Kidney (tissue), 22 donors: ENCODE measurements at places on chromosomes 2 and 18. TPM values are rescaled to one million over a fixed set of nuclear protein-coding genes. Genes with fewer than 3 reads are reported as not detected.

DNA sequence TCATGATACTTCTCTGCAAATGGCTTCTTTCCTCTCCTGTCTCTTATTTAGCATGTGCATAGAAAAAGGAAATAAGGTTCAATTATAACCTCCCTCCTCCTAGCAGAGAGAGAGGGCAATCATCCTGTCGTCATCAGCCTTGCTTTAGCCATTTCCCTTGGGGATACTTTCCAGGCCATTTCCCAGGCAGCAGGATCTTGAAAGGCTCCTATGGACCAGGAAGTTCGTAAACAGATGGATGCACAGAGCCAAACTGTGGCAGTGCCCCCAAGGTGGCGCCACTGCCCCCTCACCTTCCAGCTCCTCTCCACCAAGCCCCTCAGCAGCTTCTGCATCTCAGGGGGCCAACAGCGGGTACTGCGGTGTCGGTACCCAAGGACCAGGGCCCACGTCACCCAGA lies 157.4 kb downstream of the DTNA start:
- peak; percentile 14 for DNase-seq

DNA sequence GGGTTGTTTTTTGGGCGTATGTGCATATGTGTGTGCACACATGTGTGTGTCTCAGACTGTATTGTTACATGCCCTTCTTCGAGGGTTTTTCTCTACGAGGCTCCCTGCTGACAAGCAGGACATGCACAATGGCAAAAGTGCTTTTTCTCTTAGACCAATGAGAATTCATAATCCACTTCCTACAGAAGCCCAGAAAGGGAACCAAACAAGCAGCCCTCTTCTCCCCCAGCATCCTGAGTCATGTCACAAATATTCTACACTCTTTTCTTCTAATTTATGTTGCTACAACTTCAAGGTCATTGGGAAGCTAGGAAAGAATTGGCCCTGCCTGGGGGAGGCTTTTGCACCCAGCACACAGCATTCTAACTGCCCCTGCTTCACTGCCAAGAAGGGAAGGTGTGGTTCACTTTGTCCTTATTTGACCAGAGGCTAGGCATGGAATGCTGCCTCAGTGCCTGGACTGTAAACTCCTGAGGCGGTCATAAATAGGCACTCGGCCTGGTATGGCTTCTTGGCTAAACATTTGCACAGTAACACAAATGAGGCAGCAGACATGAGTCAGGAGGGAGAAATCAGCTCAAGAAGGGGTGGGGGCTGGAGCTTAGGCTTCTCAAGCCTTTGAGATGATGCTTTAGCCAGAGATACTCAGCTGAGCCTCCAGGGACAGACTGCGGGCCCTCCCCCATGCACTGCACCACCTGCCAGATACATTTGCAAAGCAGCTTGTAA lies 92.7 kb upstream of the KLF7 start:
- DNase-seq = no peak

DNA sequence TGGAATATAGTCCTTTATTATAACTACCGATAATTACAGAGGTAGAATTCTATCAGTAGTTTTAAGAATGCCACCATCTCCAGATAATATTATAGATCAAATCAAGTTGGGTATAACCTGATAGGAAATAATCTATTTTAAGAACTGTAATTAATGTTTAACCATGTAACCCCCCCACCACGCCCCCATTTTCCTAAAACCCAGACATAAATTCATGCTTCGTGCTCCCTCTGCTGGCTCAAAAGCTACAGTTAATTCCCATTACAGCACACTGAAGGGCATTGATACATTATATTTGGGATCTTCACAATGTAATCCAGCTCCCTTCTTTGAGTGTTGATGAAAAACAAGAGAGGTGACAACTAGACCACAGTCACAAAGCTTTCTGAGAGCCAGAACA lies 228.0 kb upstream of the SMAD7 start:
- DNase-seq = peak; percentile 31

- DNase-seq = no peak
Observed at GRCh38 chr2:28736034-28736433, 15.6 kb upstream of the PPP1CB start.

DNA sequence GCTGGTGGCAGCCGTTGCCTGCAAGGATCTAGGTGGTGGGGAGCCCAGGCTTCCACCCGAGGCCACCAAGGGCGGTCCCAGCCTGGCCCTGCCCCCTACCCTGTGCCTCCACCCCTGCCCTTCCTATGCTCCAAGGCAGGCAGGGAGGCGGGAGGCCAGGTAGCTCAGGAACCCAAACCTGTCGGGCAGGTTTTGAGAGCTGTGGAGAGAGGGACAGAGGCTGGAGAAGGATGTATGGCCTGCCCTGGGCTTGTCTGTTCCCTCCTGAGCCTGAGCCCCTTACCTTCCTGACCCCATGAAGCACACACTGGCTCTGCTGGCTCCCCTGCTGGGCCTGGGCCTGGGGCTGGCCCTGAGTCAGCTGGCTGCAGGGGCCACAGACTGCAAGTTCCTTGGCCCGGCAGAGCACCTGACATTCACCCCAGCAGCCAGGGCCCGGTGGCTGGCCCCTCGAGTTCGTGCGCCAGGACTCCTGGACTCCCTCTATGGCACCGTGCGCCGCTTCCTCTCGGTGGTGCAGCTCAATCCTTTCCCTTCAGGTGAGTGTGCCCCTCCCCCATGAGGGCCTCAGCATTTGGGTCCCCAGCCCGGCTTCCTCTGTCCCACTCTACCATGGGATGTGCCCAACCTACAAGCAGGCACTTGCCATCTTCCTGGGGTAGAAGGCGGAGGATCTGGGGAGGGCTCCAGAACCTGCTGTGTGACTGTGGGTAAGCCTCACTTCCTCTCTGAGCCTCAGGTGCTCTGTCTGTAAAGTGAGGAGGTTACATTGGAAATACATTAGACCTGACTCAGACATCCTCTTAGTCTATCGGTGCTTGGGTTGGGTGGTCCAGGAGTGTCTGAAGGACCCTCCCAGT lies at the start of gene PROM2:
TSS of gene PROM2 (plus strand) at position 159 of the 860 bp plus-strand sequence. CDS start at position 296, 137 bp downstream.
- peak; percentile 90 for DNase-seq

DNA sequence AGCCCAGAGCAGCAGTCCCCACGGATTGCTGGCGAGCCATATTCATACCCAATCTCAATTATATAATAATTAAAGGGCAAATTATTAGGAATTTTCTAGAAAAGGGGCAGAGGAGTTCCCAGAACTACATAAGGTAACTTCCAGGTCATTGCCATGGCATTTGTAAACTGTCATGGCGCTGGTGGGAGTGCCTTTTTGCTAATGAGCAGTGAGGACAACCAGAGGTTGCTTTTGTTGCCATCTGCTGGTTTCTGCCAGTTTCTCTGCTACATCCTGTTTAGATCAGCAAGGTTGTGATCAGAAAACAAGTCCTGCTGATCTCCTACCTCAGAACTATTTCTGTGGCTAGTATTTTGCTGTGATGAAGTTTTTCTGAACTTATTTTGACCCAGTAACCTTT lies 159.8 kb upstream of the PIEZO2 start:
- no peak for DNase-seq

DNA sequence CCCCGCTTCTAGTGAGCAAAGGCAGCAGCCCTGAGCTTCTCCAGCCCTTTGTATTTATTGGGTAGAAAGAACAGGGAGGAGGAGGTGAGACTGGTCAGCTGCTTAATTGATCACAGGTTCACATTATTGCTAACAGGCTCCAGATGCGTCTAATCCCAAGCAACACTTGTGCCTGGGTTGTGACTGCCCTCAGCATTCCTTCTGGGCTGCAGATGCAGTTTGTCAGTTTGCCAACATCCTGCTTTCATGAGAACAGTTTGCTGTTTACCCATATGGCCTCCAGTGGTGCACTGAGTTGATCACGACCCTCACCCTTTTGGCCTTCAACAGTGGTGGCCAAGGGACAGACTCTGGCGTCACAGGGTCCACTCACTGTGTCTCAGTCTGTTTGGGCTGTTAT lies 159.5 kb upstream of the ZNF516 start:
- no peak for DNase-seq

- DNase-seq = no peak
Observed at GRCh38 chr18:12274793-12275192, 20.6 kb downstream of the CIDEA start.

DNA sequence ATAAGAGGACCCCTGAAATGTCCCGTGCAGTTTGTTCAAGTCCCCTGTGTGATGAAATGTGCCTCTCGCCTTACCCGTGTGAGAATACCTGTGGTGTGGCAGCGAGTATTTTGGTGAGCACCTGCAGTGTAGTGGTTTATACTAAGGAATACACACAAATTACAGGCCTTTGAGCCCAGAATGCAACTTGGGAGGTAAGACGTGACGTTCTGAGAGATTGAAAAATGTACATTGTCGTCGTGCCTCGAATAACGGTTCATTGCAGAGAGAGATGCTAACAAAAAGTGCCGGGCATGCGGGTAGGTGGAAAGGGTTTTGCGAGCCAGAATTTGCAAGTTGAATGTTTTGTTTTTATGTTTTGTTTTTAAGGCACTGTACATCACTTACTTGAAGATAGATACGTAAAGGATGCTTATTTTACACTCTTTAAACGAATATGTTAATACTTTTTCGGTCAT lies 867 bp downstream of the RBBP8 start:
- no peak for DNase-seq

GRCh38 chr2:191145769-191146471 lies 4.9 kb downstream of the STAT4 start:
- DNase-seq = no peak

- no peak for DNase-seq
Observed at GRCh38 chr2:141062031-141062430, 1068.8 kb downstream of the LRP1B start.

GRCh38 chr18:59323931-59324622 lies 5.6 kb upstream of the CPLX4 start:
- DNase-seq = no peak

GRCh38 chr2:85245891-85246290 lies 81.9 kb downstream of the TGOLN2 start:
- no peak for DNase-seq

- DNase-seq = no peak
Observed at GRCh38 chr18:25535495-25535894, 183.5 kb upstream of the ZNF521 start.

DNA sequence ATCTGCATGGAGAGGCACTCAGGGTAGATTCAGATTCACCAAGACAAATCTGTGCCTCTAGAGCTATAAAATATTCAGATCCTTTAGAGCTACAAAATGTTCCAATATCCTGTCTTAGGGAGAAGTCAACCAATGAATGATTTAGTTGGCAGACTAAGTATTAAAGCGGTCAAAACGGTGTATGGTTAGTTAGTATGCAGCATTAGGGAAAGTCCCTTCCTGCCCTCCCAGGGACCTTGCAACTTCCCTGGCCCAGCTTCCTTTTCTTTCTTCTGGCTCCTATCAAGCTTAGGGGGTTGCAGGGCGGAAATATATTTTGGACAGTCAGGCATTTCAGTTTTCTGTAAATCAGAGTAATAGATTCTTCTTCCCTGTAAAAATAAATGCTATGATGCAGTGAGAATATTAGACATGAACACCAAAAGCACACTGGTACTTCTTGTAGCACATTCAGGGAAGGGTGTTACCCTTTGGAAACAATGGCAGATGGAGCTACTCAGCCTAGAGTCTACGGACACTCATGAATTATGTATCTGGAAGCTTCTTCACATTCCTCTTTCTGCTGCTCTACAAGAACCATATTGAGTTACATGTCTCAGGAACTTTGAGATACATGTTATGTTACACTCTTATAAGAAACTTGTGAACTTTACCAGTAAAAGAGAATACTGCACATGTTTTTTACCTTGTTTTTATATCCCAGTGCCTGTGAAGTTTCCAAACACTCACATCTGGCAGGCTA lies 45.7 kb downstream of the CCDC93 start:
- DNase-seq = peak; percentile 75

DNA sequence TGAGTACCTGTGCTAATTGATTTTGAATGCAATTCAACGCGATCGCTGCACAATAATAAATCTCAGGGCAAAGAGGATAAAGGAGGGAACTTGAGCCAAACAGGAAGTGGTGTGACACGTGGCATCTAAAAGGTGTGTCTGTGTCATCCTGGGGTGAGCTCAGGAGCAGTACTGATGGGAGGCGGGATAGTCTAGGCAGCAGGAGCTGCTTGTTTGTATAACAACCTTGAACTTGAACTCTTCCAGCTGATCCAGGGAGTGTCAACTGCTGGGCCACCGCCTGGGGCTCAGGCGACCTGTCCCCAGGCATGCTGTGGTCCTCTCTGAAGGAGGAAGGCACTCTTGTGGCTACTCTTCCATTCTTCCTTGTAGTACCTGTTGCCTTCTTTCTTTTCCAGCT lies 61.2 kb downstream of the BOD1L2 start:
- no peak for DNase-seq

The GIGYF2 gene
- polyA plus RNA-seq = 13.5 TPM

The AMER3 gene
- polyA plus RNA-seq = not detected

The PTPRM gene
- polyA plus RNA-seq = 52.4 TPM

The FAM117B gene
- polyA plus RNA-seq = 4.1 TPM

The RTTN gene
- 6.3 TPM for polyA plus RNA-seq

The FASTKD1 gene
- 49.8 TPM for polyA plus RNA-seq

The RNF138 gene
- polyA plus RNA-seq = 6.2 TPM

The RBM45 gene
- polyA plus RNA-seq = 10.1 TPM

The IAH1 gene
- 97.0 TPM for polyA plus RNA-seq
